ENCODE measurements at places on chromosomes 2 and 18. TPM values are rescaled to one million over a fixed set of nuclear protein-coding genes. Genes with fewer than 3 reads are reported as not detected.

CCDC121 gene
- 4.0 TPM for total RNA-seq

EGR4 gene
- 0.31 TPM for total RNA-seq

PSTPIP2 gene
- total RNA-seq: 0.23 TPM

SERPINB4 gene
- 0.14 TPM for total RNA-seq

CYTIP gene
- total RNA-seq: not detected

METTL8 gene
- 27.2 TPM for total RNA-seq

CD8B2 gene
- not detected for total RNA-seq

MSTN gene
- total RNA-seq: not detected

POMC gene
- total RNA-seq: not detected

MZT2A gene
- total RNA-seq: 204 TPM

FLACC1 gene
- total RNA-seq: 0.18 TPM

ZNF24 gene
- total RNA-seq: 11.7 TPM

ERBB4 gene
- total RNA-seq: not detected

CCBE1 gene
- 10.4 TPM for total RNA-seq

HSPE1 gene
- 998 TPM for total RNA-seq

FAP gene
- total RNA-seq: 0.16 TPM

IHH gene
- total RNA-seq: 0.22 TPM

ANKRD30B gene
- 0.02 TPM for total RNA-seq

CGREF1 gene
- total RNA-seq: 8.4 TPM

LIMS4 gene
- 0.29 TPM for total RNA-seq

VIT gene
- total RNA-seq: not detected

IL1R1 gene
- total RNA-seq: 40.2 TPM

IFIH1 gene
- 1.5 TPM for total RNA-seq

MARCHF4 gene
- total RNA-seq: 45.6 TPM

NOL4 gene
- total RNA-seq: not detected

MAL gene
- total RNA-seq: not detected

SERPINB3 gene
- 0.12 TPM for total RNA-seq

AGXT gene
- total RNA-seq: not detected

ALLC gene
- total RNA-seq: 0.06 TPM

TFPI gene
- 55.3 TPM for total RNA-seq

NYAP2 gene
- total RNA-seq: not detected

GAL3ST2 gene
- total RNA-seq: 0.34 TPM

TMEM214 gene
- 72.5 TPM for total RNA-seq

TAF1B gene
- total RNA-seq: 24.8 TPM

GCG gene
- not detected for total RNA-seq

AQP12A gene
- total RNA-seq: not detected

GPR39 gene
- total RNA-seq: 9.9 TPM

GPR45 gene
- total RNA-seq: not detected

SERPINB2 gene
- total RNA-seq: 0.05 TPM

TRABD2A gene
- total RNA-seq: 9.7 TPM

AOX1 gene
- 3.5 TPM for total RNA-seq

TUBA4B gene
- 0.35 TPM for total RNA-seq

UPP2 gene
- total RNA-seq: not detected

GPR17 gene
- total RNA-seq: 0.12 TPM

SPATS2L gene
- total RNA-seq: 132 TPM

TEKT4 gene
- not detected for total RNA-seq

SGPP2 gene
- total RNA-seq: 0.29 TPM

IGFBP5 gene
- total RNA-seq: 0.20 TPM

INPP5D gene
- 0.29 TPM for total RNA-seq

MEIS1 gene
- 1.9 TPM for total RNA-seq

SCN3A gene
- not detected for total RNA-seq

MRO gene
- 0.05 TPM for total RNA-seq

REG1B gene
- not detected for total RNA-seq

NLRC4 gene
- total RNA-seq: not detected

GCKR gene
- 0.30 TPM for total RNA-seq

GDF7 gene
- 0.08 TPM for total RNA-seq

LRRC30 gene
- total RNA-seq: not detected

Measured in A549 treated with CORT108297 at 1 μM for 4 hours (cell line).